ENCODE measurements at places on chromosomes 3 and 15. TPM values are rescaled to one million over a fixed set of nuclear protein-coding genes. Genes with fewer than 3 reads are reported as not detected.
A peak's percentile ranks its signal among the peaks of the same experiment; 100 is the strongest.

DNA sequence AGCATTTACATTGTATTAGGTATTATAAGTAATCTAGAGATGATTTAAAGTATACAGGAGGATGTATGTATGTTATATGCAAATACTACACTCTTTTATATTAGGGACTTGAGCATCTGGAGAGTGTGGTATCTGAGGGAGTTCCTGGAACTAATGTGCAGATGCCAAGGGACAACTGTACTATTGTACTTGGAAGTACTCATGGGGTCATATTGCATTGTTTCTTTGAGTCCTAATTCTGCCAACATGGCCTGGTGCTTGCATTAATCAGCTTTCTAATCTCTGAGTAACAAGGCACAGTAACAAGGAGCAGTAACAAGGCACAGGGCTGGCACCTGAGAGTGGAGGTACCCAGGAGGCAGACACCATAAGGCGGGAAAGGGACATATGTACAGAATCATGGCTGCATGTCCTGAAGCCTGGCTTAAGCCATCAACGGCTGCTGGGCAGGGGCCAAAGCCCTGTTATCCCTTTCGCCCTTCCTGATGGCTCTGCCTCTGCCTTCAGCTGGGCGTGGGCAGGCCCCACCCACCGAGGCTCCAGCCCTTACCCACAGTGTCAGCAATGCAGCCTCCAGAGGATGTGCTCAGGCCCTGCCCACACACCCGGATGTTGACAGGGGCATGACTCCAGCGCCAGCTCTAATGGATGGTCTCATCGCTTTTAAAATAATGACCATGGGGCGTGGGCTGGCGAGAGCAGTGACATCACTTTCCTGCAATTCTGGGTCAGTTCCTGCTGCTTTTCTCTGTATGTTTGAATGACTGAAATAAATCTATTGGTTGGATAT, 22.9 kb downstream of the CEMIP start:
- DNase-seq: peak; percentile 59

GRCh38 chr3:150636258-150636657, 33.1 kb downstream of the SELENOT start:
- no peak for DNase-seq

- no peak for DNase-seq
Measured at GRCh38 chr3:51393564-51393963, 2.5 kb downstream of the RBM15B start.

GRCh38 chr3:52982839-52983238, 63.0 kb downstream of the SFMBT1 start:
- no peak for DNase-seq

DNA sequence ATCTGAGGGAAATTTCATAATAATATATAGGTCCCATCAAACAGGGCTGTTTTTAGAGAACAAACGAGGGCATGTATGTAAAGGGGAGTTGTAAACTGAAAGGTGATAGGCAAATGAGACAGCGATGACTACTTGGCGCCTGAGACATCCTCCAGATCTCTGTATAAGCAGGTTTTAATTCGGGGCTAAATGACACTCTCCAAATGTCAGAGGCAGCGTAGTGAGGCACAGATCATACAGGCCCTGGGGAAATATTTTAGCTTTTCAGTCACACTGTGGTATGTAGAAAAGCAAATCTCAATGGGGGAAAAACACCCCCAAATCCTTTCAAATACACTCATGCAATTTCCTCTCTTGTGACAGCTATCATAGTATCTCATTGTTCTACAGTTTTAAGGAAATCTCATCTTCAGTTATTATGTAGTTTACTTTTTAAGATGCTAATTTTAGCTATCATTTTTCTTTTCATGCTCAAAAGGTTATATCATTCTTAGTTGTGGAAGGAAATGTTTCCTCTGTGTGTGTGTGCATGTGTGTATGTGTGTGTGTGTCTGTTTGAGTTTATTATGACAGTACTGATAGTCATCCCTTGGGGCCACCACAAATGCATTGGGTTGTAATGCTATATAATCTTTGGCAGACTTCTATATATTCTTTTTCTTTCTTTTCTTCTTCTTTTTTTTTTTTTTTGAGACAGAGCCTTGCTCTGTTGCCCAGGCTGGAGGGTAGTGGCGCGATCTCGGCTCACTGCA, 1.1 kb downstream of the TPRG1 start:
- DNase-seq: no peak

GRCh38 chr3:186790261-186790981, 7.0 kb downstream of the EIF4A2 start:
- DNase-seq: no peak

- no peak for DNase-seq
Measured at GRCh38 chr3:95789111-95789510, 1025.3 kb upstream of the EPHA6 start.

- no peak for DNase-seq
Measured at GRCh38 chr3:123610331-123610730, 25.5 kb upstream of the HACD2 start.

GRCh38 chr15:76155731-76156130, 95.9 kb downstream of the TMEM266 start:
- DNase-seq: no peak

GRCh38 chr3:24129549-24129948, 184.5 kb downstream of the NR1D2 start:
- DNase-seq: no peak

DNA sequence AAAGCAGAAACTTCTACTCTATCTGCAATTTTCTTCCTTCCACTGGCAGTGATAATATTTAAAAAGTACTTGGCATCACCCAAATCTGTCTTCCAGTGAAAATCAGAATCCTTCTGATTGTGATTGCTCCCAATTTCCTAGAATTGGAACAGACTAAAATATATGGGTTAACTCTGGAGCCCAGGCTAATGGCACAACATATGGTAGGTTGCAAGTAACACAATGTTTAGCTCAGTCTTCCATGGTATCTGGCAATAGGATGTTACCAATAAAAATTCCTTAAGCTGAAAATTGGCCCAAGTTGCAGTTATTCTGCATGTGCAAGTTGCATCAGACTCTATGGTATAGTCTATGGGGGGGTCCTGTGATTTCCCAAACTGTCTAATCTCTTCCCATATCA, 273.5 kb upstream of the ADAMTS9 start:
- DNase-seq: no peak

GRCh38 chr3:151316267-151316991, at the start of gene GPR87:
TSS of gene GPR87 (minus strand) at chr3:151316820. CDS start at chr3:151300100, 16,720 bp downstream.
- DNase-seq: no peak

MYO5C gene
- total RNA-seq: 7.4 TPM

GRCh38 chr3:51682079-51682478, 11.0 kb downstream of the TEX264 start:
- peak; percentile 85 for DNase-seq

GRCh38 chr3:100104442-100104798, 9.9 kb downstream of the FILIP1L start:
- DNase-seq: no peak

HYKK gene
- total RNA-seq: 1.1 TPM

FBXW12 gene
- total RNA-seq: not detected

ARIH2 gene
- 69.0 TPM for total RNA-seq

DNA sequence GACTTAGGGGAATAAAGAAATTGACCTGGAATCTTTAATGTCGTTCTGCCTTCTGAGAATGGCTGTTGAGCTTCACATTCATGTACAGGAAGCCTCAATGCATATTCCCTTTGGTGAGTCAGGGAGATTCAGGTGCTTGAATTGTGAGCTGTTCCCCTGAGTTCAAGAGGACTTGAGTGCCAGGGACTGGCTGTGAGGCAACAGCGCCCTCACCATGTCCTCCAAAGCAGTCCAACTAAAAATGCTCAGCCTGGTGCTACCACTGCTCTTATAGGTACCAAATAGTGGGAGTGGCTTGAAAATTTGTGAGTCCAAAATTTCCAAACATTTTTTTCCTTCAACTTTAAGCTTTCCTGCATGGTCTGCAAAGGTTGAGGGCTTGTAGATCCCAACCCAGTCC, 54.1 kb downstream of the LEO1 start:
- peak; percentile 47 for DNase-seq
